ENCODE measurements at places on chromosomes 12 and 14.

- DNase-seq, result no peak
Observed at GRCh38 chr12:38890102-38890855, 15.1 kb downstream of the CPNE8 start.

- DNase-seq, result no peak
Observed at GRCh38 chr14:22796087-22796707, 19.0 kb downstream of the SLC7A7 start.

DNA sequence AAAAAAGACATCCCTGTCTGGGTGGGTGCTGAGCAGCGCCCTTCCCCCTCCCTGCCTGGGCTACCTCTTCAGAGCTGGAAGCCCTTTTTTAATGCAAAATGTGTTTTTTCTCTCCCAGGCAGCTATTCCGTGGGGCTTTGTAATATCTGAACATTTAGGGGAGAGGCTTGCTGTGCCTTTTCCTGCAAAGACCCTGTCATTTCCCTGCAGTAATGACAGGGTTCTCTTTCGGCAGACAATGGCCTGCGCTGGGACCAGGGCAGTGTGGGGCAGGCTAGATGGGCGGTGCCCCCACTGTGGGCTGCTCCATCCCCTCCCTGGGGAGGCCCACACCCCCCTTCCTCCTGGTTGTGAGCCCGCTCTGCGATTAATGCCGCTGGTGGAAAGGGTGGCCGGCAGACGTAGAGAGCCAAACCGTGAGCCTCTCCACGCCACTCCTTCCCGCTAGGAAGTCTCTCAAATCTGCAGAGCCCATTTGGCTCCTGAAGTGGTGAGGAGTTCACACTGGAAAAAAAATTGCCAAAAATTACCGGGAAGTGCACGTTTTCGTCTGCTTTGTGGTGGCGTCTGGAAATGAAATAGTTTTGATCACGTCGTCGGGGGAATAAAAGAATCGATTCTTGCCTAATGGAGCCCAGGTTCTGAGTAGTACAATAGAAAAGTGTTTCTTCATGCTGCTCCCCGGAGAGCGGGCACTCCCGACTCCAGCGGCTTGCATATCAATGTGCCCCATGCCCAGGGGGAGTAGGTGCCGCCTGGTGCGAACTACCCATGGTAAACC lies 31.5 kb downstream of the KIF26A start:
- peak; percentile 53 for DNase-seq

DNA sequence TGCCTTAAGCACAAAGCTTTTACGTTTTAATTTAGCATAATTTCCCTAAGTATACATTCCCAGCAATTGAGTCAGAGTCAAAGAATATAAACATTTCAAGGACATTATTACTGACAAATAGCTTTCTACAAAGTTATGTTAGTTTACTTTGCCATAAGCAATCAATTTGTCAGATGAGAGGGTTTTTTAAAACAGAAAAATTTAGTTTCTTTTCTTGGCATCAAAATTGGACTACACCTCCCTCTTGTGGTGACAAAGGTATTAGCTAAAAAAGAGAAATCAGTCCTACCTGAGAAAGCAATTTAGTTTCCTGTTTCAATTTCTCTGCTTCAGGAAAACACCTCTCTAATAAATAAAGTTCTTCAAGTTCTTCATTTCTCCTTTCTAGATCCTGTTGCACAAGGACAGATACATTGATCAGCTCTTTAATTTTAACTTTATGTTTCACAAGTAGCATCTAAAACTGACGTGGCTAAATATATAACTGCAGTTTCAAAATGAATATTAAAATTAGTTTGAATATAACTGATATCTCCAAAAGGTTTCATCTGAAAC lies 39.9 kb downstream of the DNAI7 start:
- DNase-seq, result no peak

DNA sequence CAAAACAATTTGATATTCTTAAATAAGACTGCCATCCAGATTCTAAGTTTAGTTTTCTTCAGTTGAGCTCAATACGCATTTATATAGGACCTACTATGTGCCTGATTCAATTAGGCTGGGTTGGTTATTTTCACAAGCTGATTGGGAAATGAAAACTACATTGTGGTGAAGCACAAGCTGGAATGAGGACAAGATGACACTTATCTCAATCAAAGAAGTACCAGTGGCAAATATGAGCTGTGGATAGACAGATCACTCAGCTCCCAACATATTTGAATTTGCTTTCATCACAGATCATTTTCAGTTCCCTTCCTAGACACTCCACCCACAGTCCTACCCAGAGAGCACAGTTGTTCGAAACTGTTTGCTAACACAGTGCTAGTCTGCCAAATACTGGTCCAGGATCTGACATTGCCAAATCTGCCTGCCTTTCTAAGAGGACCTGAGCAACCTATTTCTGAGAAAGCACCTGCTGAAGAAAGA lies 74.7 kb downstream of the LLPH start:
- DNase-seq, result no peak

DNA sequence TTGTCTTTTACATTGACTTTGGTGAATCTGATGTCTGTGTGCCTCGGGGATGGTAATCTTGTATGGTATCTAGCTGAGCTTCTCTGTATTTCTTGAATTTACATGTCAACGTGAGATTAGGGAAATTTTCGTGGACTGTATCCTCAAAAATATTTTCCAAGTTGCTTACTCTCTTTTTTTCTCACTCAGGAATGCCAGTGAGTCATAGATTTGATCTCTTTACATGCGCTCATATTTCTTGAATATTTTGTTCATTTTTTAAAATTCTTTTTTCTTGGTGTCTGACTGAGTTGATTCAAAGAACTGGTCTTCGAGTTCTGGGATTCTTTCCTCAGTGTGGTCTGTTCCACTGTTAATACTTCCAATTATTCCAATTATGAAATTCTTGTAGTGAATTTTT lies 207.7 kb downstream of the RAD51B start:
- no peak for DNase-seq

DNA sequence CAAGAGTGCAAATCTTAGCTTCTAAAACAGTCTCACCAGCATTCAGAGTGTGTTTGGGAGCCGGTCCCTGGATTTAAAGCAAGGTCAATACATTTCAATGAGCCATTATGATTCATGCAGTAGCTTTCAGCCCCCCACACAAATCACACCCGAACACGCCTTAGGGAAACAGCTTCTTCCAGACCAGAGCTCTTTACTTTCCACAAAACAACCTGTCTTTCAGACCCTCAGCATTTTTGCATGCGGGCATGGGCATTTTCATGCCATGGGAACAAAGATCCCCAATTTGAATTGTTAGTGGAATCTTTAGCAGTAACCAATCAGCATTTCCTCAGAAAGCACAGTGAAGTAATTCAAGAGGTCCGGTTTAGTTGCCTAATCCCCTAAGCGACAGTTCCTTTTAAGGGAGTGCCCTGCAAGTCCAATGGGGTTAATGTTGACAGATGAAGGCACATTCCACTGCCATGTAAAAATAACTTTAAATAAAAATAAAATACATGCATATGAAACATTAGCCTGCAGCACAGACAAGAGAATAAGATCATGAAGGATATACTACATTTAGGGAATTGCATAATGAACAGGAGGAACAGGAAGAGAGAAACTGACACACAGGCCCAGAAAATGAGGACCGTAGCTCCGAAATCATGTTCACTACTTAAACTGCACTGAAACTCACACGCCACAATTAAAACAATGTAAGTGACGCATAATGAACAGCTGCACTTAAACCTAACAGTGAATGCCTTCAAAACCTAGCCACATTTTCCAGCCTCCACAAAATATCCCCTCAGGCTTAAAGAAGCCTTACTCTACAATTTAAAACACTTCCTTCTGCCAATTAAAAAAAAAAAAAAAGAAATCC lies 4.0 kb downstream of the VPS37B start:
- no peak for DNase-seq

GRCh38 chr12:41277100-41277945 lies 89.2 kb downstream of the PDZRN4 start:
- DNase-seq, result no peak

DNA sequence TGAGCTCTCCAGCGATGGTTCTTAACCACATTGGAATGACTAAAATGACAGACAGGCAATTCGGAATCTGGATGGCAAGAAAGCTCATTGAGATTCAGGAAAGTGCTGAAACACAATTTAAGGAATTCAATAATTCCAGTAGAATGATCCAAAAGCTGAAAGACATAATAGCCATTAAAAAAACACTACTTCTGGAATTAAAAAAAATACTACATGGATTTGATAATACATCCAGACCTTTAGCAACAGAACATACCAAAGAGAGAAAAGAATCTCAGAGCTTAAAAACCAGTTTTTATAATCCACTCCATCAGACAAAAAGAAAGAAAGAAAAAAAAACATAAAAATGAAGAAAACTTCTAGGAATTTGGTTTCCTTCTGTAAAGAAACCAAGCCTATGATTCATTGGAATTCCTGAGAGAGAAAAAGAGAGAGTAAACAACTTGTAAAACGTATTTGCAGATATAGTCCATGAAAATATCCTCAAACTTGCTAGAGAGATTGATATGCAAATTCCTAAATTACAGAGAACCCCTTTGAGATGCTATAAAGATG lies 52.8 kb downstream of the SLCO1B1 start:
- no peak for DNase-seq

DNA sequence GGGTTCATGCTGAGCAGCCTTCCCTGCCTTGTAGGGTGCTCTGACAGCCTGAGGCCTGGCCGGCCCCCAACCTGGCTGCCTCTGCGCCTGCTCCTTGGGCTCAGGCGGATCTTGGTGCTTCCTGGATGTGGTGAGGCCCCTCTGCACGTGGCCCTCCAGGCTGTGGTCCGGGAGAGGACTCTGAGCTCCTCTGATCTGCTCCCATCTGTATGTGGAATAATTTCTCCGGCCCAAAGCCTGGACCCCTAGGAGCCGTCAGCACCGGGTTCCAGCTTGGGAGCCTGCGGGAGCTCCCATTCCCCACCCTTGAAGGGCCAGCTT lies 21.3 kb upstream of the EIF2B2 start:
- DNase-seq, result no peak

DNA sequence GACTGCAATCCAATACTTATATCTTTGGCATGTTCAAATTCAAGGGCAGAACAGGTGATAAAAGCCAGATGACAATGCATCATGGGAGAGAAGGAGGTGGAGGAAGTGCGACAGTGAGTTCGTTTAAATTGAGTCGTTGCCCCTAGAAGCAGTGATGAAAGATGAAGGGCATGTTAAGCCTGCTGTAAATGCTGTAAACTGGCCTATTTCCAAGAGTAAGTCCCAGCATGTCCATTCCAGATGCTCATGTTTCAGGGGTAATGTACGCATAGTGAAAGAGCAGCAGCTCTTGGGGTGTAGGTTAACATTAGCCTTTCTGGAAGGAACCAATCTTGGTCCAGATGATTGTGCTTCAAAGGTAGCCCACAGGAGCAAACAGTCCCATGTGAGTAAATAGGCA lies 97.1 kb downstream of the C2CD5 start:
- no peak for DNase-seq

DNA sequence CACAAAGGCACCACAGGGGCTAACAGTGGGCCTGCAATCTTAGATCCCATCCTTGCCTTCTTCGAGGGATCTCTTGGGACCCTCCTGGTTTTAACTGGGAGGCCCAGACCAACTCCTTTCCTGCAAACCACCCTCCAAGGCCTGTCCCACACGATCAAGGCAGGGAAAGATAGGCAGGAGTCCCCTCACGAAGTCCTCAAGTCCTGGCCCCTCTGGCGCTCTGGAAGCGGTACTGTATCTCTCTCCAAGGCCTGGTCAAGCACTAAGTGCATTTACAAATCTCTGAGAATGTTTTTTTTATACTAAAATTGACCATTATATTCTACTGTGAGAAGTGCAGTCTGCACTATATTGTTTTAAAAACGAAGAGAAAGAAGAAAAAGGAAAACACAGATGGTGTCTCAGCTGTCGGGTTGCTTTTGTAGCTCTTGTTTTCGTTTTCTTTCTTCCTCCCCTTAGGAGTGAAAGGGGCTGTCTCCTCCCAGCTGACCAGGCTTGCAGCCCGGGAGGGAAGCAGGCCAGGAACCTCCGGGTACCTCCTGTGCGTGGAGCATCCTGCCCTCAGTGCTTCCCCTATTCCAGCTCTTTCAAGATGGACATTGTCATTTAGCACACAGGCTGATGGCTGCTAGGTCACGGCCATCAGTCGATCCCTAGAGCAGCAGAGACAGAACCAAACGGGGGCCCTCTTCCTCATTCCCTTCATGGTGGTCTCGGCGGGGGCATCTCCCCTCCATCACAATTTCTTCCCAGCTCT lies 56.7 kb downstream of the FAM222A start:
- DNase-seq, result no peak

GRCh38 chr14:69876221-69876847 lies 2.9 kb upstream of the SMOC1 start:
- DNase-seq, result no peak

DNA sequence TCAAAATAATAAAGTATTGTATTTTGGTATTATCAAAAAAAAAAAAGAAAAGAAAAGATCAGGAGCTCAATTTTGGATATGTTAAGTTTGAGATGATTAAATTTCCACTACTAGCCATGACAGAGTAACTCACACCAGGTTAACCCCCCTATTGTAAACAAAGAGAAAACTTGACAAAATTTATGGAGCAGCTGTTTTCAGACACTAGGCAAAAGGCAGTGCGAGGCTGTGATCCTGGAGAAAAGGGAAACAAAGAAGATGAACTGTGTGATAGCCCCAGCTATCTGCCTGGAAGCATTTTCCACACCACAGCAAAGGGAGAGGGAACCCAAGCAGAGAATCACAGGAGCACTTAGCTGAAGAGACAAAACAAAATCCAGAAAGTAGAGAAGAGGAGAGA lies 145.0 kb downstream of the KIF21A start:
- no peak for DNase-seq

DNA sequence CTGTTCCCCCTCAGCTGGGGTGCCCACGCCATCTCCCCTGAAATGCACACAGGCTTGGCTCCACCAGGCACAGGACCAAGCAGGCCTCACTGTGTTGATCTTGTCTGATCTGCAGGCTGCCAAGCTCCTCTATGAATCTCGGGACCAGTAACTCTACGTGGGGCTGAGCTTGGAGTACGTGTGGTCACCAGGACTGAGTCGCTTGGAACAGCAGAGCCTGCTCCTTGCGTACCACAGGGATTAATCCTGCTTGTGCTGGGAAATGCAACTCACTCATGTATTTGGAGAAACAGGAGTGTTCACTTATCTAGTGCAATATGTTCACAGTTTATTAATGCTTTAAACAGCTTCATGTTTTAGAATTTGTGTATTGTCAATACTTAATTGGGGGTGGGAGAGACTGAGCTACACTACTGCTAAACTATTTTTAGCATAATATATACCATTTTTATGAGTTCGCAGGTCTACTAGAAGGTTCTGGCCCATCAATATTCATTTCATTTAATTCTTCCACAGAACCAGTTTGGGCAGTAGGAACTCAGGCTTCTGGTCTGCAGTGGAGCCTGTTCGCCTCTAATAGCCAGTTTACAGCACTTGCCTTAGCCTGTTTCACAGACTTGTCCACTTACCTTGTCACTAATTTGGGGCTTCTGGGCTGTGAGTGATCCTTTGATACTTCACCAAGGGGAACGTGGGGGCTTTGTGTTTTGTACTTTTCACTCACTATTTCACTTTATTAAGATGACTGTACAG lies 17.4 kb downstream of the ZFYVE21 start:
- no peak for DNase-seq

GRCh38 chr14:61813096-61813606 lies 50.9 kb downstream of the SNAPC1 start:
- no peak for DNase-seq

DNA sequence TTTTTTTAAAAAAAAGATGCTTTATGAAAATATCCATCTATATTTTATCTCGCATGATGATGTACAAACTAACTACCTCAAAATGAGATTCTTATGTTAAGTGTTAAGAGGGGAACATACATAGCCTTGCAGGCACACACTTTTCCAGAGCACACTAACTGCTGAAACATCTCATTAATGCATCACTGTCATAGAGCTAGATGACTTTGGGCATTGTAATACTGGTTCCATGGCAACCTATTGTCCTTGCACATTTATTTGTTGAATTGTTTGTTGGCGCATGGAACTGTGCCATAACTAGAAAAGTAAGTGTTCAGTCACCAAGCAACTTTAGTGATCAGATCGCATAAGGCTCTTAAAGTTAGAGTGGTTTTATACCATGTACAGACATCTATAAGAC lies 348.3 kb downstream of the GALC start:
- DNase-seq, result no peak

Measured in Right ventricle myocardium superior (tissue), 1 donor.